Psoas muscle (tissue), 8 donors: ENCODE measurements at places on chromosomes 2 and 18. TPM values are rescaled to one million over a fixed set of nuclear protein-coding genes. Genes with fewer than 3 reads are reported as not detected.

DNA sequence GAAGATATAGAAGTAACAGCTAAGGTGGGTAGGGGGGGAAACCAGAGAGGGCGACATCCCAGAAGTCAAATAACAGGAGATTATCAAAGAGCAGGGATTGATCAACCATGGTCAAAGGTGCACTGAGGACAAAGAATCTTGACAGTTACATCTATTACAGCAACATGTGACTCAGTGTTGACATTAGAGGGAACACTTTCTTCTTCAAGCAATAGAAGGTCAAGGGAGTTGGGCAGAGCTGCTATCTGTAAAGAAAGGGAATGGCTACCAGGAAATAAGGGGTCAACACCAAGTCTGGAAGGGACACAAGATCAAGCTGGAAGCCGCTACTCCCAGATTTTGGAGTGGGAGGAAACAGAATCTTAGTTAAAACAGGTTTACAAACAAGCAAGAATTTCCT, 611.0 kb downstream of the TSN start:
- H3K36me3 ChIP-seq: no peaks in the 10 kb centered on the region
- no peaks in the 10 kb centered on the region for H3K27me3 ChIP-seq
- no peak overlapping the region for H3K4me3 ChIP-seq
- no peaks in the 10 kb centered on the region for H3K4me1 ChIP-seq
- H3K27ac ChIP-seq: no peak overlapping the region
- DNase-seq: no peak

GRCh38 chr2:233418761-233419546, 64.7 kb downstream of the DGKD start:
- peak overlapping the region; percentile 77 for H3K4me3 ChIP-seq
- H3K36me3 ChIP-seq: peaks cover 15% of the 10 kb centered on the region
- no peaks in the 10 kb centered on the region for H3K27me3 ChIP-seq
- peak; percentile 75 for DNase-seq
- peaks cover 68% of the 10 kb centered on the region for H3K4me1 ChIP-seq
- H3K27ac ChIP-seq: peak overlapping the region; percentile 96

DNA sequence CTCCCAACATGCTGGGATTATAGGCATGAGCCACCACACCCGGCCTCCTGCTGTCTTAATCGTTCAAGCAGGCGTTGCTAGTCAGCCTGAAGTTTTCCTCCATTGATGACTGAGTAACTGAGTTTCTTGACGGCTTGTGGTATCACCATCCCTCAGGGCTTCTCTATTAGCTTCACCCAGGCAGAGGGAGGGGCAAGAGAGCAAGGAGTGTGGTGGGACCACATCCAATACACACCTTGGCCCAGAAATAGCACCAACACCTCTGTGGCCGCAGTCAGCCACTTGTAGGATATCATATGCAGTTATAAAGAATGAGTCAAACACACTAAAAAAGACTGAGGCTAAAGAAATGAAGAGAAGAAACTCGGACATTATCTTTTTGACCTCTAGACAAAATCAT, 1009.4 kb upstream of the CELF4 start:
- no peaks in the 10 kb centered on the region for H3K36me3 ChIP-seq
- H3K4me3 ChIP-seq: no peak overlapping the region
- H3K27ac ChIP-seq: no peak overlapping the region
- no peaks in the 10 kb centered on the region for H3K4me1 ChIP-seq

DNA sequence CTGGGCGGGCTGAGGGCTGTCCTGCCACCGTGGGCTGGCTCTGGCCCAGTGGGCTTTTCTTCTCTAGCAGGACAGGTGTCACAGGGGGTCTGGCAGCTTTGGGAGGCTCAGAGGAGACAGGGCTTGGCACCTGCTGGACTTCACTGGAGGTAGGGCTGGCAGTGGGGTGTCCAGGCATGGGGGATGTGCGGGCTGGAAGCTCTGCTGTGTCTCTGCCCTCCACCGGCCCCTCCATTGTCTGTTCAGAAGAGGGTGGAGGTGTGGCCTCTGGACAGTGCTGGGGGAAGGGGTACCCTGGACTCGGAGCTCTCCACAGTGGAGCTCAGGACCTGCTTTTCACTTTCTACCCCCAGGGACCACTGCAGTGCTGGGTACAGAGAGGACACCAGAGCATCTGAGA, 9.2 kb downstream of the PTPRN start:
- H3K36me3 ChIP-seq: no peaks in the 10 kb centered on the region
- no peak overlapping the region for H3K4me3 ChIP-seq
- H3K27ac ChIP-seq: no peak overlapping the region
- H3K4me1 ChIP-seq: peaks cover 4% of the 10 kb centered on the region
- H3K27me3 ChIP-seq: peaks cover 6% of the 10 kb centered on the region

Gene RMDN2
- total RNA-seq: 4.7 TPM

GRCh38 chr2:146701183-146701582, 1143.6 kb upstream of the ACVR2A start:
- no peaks in the 10 kb centered on the region for H3K4me1 ChIP-seq
- H3K4me3 ChIP-seq: no peak overlapping the region
- DNase-seq: no peak
- H3K27me3 ChIP-seq: no peaks in the 10 kb centered on the region
- no peaks in the 10 kb centered on the region for H3K36me3 ChIP-seq

DNA sequence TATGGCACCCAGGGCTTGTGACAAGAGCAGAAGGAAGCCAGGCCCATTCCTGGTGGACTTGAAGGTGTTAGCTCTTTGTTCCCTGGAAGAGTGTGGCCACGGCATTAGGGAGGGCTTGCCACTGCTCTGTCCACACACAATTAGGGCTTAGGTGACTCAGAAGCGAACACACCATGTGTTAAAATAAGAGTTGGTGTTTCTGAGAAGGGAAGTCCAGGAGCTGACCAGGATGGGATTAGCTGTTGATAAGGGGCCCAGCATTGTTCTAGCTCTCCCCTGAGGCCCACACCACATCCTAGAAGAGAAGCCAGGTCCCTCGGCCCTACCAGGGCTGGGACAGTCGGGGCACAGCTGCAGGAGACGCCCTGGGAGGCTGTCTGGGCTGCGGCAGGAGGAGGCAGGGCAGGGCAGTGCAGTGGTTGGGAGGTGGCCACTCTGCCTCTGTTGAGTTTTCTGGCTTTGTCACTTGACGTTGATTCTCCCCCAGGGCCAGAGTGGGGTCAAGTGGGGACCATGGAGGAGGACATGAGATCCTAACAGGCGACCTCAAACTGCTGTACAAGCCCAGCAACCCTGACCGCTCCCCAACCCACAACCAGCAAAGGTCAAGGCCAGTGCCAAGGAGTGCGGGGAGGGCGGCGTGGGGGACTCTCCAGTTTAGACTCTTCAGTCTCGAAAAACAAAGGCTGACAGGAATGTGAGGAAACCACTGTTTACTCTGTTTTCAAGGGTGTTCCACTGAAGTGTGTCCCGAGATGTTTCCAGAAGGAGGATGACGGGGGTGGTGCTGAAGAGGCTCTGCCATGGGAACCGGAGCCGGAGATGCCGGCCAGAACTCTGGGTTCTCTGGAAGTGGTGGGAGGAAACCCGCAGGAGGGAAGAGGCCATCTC, 16.8 kb downstream of the GNLY start:
- H3K4me3 ChIP-seq: no peak overlapping the region
- H3K36me3 ChIP-seq: no peaks in the 10 kb centered on the region
- H3K27ac ChIP-seq: peak overlapping the region; percentile 66
- H3K4me1 ChIP-seq: peaks cover 63% of the 10 kb centered on the region
- DNase-seq: peak; percentile 60

Gene TUBB6
- total RNA-seq: 25.3 TPM

Gene ACTG2
- total RNA-seq: 0.80 TPM
